ENCODE measurements at places on chromosomes 7 and 10.

- no peak for DNase-seq
Observed at GRCh38 chr7:94618126-94618525, 37.8 kb downstream of the SGCE start.

DNA sequence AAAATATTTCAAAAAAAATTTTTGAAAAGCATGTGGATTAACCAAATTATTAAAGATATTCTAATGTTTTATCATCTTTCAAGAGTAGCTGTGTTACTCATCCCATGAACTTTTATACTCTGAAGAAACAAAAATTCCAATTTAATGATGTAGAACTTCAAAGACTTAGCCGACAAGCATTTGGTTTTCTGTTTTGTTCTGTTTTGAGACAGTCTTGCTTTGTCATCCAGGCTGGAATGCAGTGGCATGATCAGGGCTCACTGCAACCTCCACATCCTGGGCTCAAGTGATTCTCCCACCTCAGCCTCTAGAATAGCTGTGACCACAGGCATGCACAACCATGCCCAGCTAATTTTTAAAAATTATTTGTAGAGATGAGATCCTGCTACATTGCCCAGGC lies 17.8 kb upstream of the LCOR start:
- DNase-seq = no peak

DNA sequence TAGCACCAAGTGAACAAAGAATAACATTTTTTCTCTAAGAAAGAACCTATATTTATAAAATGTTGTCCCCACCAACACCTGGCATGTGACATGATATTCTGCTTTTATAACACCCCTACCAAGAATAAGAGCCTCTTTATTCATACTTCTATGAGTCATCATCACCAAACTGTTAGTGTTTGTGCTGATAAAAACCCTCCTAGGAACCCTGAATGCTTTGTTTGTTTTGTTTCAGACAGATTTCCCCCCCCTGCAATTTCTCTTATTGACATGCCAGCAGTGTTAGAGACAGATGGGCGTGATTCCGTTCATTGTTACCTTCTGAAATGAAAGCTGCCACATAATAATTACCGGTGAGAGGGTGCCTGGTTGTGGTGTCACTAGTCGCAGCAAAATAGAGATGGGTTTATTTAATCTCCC lies 651.1 kb downstream of the SORCS1 start:
- no peak for DNase-seq

GRCh38 chr10:121722665-121723064 lies 124.4 kb upstream of the FGFR2 start:
- no peak for DNase-seq

- DNase-seq = no peak
Observed at GRCh38 chr7:47751043-47751442, 169.1 kb upstream of the TNS3 start.

DNA sequence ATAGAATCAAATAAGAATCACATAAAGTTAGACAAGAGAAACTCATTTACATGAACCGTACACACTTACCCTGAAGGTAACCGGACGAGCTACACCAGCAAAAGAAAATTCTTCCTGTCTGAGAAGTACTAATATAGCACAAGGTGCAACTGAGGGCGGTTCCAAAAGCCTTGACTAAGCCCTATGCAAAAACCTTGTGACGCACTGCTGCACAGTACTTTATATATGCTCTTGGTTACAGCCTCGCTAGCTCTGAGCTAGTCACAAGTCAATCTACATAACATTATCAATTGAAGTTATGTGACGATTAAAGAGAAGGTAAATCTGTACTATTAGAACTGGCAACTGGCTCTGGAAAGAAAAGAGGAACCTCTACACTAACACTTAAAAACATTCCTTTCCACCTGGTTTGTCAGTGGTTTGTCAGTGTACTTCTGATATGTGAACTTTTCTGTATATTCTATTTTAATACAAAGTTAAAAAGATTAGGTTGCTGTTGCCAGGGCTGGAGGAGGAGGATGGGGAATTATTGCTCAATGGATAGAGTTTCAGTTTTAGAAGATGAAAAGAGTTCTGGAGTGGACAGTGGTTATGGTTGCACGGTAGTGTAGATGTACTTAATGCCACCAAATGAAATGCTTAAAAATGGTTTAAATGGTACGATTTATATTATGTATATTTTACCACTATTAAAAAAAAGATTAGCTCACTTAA lies 21.6 kb downstream of the NT5C3A start:
- peak; percentile 58 for DNase-seq

DNA sequence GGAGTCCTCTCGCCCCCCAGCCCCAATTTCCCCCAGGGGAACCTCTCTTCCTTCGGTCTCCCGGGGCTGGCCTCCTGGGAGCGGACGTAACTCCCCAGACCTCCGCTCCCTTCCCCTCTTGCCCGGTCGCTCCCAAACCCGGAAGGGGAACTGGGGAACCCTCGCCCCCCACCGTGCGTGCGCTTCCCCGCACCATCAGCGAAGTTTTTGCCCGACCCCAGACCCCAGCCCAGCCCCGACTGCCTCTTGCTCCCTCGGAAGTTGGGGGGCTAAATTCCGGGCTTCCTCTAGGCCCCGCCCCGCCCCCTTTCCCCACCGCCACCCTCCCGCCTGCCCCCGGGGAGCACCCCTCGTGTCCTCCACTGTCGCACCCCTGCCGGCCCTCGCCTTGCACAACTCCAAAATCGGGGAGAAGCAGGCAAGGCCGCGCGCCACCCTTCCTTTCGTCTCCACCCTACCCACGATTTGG lies 436 bp downstream of the GNB2 start:
- DNase-seq = peak; percentile 31

All from effector memory CD4-positive, alpha-beta T cell (primary cell).